Stimulated activated CD8-positive, alpha-beta memory T cell treated with anti-CD3 and anti-CD28 coated beads, Interleukin-15, amount 100 ng/mL, for 24 hours (primary cell): ENCODE measurements at places on chromosomes 6 and 20.

DNA sequence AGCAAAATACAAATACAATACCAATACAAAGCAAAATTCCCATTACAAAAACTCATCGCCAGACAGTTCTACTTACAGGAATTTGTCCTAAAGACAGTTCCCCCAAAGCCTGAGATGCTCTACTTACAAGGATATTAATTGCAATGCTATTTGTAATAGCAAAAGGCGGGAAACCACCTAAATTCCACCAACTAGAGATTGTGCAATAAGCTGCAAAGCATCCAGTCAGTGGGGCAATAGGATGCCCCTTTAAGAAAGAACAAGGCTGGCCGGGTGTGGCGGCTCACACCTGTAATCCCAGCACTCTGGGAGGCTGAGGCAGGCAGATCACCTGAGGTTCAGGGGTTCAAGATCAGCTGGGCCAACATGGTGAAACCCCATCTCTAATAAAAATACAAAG is 39.1 kb downstream of the FAM209B start:
- DNase-seq, result no peak

GRCh38 chr20:59781226-59781625 is 152.2 kb downstream of the SYCP2 start:
- DNase-seq, result no peak

DNA sequence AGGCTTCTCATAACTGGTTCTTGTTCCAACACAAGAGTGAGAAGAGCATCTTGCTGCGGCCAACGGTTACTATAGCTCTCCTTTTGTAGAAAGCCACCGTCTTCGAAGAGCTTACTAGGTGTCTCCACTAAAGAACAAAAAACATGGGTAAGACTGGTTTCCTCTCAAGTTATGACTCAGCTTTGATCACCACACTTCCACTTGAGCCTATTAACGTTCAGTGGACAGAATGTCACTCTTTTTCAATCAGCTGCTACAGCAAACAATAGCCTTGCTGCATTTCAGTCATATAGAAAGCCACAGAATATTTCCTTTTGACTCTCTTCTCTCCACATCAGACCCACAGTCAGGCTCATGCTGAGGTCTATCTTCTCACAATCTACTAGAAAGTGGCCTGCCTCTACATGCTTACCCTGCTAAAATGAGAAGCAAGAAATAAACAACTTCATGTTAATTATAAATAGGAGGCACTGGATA is 243.5 kb upstream of the PREP start:
- no peak for DNase-seq

DNA sequence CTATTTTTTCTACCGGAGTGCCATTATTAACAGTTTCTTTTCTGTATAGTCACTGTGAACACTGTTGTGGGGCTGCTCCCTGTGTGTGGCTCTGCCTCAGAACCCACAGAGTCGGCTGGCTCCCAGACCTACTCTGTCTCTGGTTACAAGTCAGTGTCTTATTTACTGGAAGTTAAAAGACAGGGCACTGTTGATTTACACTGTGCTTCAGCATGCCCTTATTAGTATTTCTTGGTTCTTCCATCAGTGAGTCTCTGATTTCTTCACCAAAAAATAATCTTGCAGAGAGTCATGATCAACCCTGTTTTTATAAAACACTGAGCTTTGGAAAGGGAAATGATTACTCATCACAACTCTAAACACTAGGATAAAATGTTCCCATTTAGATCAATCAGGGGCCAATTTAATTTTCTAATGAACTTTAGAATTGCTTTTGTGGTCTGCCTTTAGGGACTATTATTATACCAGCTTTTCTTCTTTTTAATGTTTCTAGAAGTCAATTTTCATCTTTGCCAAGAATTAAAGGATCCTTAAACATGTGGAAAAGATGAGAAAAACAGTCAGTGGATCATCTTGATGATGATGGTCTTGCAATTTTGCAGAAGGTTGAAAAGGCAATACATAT is 92.6 kb downstream of the UTRN start:
- no peak for DNase-seq
